ENCODE measurements at places on chromosomes 4 and X.
A peak's percentile ranks its signal among the peaks of the same experiment; 100 is the strongest.

GRCh38 chrX:70386235-70386634, 36.9 kb upstream of the GDPD2 start:
- no peak for DNase-seq

GRCh38 chrX:41025926-41026701, 59.1 kb upstream of the USP9X start:
- no peak for DNase-seq

GRCh38 chr4:11748164-11748872, 319.6 kb upstream of the HS3ST1 start:
- DNase-seq = no peak

- DNase-seq = no peak
These were observed 311.4 kb downstream of the RAPGEF2 start for GRCh38 chr4:159414305-159414704.

DNA sequence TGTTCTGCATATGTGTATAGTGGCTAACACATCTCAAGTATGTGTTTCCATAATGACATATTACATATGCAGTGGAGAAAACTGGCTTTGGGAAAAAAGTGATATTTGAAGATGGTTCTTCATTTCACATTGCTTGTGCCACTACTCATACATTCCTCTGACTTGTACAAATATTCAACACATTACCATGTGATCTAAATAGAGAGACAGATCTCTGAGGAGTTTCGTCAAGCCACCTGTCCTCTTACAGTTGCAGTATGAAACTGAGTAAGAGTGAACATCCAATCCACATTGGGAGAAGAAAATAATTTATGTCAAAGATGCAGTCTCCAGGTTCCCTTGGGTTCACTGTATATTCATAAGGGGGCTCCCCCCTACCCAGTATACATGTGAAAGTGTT, 123.9 kb downstream of the KDR start:
- DNase-seq = no peak

DNA sequence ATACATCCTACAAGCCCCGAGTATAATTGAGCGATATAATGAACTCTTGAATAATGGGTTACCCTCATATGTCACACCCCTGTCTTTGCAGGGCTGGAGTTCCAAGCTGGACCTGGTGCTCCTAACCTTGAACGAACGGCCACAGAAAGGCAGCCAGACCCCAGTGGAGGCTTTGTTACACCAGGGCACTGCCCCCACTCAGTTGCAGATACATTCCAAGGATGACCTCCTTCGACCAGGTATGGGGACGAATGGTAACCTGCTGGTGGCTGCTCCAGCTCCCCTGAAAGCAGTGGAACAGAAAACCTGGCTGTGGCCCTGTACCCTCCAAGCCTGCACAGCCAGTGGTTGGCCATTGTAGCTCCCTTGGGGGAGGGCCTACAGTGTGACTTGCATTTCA, 56.6 kb upstream of the CCDC149 start:
- no peak for DNase-seq

DNA sequence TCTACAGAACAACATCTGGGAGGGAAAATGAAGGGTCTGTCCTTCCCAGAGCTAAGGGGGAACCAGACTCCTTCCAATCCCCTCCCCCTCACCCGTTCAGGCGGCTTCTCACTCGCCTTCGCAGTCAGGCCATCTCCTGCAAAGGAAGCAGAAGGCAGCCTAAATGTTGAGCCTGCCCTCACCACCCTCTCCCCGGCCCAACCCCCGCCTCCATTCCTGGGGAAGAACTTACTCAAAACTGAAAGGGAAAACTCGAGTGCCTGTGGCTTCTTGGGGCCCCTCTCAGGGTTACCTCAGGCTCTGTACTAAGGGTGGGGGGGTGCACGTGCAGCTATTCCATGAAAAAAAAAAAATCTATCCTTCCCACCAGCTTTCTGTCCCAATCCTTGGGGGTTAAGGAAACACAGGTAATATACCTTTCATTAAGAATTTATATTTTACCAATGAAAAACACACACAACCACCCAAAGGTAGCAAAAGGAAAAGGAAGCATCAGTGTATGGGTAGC, 2.4 kb downstream of the ZMYM3 start:
- peak; percentile 25 for DNase-seq

DNA sequence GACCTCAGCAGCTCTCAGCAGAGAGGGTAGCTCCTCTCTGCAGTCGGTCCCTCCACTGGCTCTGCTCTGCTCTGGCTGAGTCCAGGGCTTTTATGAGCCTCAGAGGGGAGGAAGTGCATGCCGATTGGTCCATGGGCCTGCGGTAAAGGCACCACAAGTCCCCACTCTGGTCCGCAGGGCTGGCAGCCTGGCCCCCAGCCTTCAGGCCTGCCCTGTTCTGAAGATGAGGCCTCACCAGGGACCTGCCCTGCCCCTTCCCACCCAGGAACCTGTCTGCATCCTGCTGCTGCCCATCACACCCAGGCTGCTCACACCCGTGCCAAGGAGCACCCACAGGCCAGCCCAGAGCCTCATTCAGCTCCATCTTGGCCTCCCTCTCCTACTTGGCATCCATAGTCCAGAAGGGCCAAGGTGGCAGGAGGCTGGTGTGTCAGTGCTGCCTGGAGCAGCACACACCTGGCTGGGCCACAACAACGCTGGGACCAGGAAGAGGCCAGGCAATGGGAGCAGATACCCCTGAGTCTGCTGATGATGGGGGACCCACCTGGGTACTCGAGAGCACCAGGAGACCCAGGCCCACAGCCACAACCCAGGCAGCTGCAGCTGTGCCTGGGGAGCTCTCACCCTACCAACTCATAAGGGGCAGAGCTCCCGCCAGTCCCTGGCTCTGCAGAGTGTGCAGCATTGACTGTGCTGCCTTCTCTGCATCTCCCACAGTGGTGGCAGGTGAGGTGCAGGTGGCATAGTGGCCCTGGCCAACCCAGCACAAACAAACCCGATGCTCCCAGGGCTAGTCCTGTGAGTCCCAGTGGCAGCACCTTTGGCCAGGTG, 191.9 kb upstream of the NUDT6 start:
- DNase-seq = no peak

GRCh38 chr4:187209921-187210613, 486.4 kb upstream of the FAT1 start:
- DNase-seq = no peak

- DNase-seq = no peak
These were observed 35.0 kb downstream of the RFC1 start for GRCh38 chr4:39331191-39331590.

DNA sequence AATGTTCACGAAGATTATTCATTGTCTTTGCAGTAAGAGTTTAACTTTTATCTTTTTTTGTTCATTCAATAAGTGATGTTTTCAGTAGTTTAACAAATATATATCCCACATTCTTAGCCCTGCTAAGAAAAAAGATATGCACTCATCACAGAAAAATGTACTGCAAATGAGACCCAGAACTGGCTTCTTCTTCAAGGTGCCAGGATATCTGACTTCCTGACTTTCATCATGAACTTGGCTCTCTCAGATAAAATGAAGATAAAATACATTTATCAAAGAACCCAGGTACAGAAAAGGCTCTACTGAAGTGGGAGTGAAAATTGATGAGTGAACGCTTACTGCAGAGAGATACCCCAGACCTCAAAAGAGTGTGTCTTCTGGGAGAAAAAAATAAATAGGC, 177.8 kb upstream of the DKK2 start:
- no peak for DNase-seq

DNA sequence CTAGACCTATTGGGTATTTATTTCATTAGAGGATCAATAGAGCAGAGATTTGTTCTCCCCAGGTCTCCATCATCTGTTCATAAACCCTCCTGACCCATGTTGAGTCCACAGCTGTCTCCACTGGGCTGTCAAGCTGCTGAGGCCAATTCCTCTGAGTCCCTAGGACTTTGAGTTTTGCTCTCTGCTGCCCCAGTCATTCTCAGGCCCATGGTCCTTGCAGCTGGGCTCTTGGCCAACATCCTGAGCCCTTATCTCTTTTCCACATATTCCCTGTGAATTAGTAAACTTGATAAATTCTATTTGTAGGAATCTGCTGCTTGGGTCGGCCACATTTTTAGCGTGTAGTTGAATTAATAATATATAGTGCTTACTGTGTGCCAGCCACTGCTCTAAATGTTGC, 41.9 kb downstream of the FHL1 start:
- DNase-seq = no peak

- no peak for DNase-seq
These were observed 43.9 kb downstream of the FAM53A start for GRCh38 chr4:1640190-1640589.

DNA sequence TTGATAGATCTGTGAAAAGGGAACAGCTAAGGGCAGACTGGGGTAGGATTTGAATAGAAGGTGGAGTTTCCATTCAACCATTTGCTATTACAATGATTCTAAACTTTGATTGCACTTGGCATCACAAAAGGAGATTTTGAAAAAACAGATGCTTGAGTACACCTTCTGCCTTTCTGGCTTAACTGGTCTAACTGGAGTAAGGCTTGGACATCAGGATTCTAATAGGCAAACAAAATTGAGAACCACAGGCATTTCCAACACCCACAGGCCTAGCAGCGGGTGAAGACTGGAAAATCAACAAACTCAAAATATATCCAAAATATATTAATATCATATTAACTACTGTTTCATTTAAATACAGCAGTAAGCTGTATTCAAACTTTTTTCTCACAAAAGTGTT, 1.9 kb upstream of the VEGFC start:
- DNase-seq = no peak

GRCh38 chr4:71268166-71268565, 70.7 kb upstream of the SLC4A4 start:
- no peak for DNase-seq

GRCh38 chrX:31314921-31315320, 243.1 kb upstream of the FTHL17 start:
- DNase-seq = no peak

GRCh38 chr4:3287271-3287971, 5.4 kb upstream of the RGS12 start:
- DNase-seq = no peak

GRCh38 chrX:50211510-50211909, 6.9 kb downstream of the CCNB3 start:
- DNase-seq = no peak

- DNase-seq = no peak
These were observed 1530.9 kb upstream of the PABPC4L start for GRCh38 chr4:135732448-135732847.

DNA sequence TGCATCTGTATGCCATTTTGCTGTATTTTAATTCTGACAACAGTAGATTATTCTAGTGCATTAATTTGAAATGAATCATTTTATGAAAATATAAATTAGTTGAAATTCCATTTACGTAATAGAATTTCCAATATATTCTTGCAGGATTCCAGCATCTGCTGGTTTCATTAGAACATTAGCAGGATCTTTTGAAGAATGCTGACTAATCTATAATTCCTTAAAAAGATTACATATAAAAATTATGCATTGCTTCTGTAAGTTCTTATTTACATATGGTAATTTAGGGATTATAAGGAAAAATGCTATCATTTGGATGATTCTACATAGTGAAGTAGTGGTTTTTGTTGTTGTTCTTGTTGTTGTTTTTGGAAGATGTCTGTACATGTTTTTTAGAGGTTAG, 182.2 kb upstream of the GNPDA2 start:
- DNase-seq = no peak

DNA sequence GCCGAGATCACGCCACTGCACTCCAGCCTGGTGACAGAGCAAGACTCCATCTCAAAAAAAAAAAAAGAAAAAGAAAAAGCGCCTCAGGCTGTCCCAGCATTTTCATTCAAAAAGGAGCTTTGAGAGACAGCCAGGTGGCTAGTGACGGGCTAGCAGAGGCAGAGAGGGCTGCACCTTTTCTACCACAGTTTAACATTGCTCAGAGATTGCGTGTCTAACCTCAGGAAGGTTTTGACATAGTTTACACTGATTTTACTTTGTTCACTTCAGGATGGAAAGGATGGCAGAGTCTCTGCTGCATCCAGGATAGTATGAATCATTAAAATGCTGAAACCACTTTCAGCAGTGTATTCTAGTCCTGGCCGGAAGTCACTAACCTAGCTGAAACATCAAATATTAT, 28.1 kb downstream of the ZFP42 start:
- DNase-seq = no peak

DNA sequence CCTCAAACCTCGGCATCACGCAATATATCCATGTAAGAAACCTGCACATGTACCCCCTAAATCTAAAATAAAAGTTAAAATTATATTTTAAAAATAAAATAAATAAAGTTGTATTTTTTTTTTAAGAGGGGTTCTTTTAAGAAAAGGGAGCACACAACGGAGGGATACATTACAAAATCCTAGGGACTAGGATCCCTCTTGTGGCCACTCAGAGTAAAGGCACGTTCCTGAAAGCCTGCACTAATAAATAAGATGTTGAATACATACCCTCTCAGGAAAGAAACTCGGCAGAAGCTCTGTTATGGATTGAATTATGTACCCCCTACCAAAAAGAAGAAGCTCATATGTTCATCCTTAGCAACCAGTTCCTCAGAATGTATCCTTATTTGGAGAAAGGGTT, 50.9 kb upstream of the PRDX4 start:
- DNase-seq = no peak

- no peak for DNase-seq
These were observed 3.2 kb downstream of the CDKN2AIP start for GRCh38 chr4:183447646-183448045.

- DNase-seq = no peak
These were observed 61.1 kb downstream of the FBXO8 start for GRCh38 chr4:174222266-174222872.

DNA sequence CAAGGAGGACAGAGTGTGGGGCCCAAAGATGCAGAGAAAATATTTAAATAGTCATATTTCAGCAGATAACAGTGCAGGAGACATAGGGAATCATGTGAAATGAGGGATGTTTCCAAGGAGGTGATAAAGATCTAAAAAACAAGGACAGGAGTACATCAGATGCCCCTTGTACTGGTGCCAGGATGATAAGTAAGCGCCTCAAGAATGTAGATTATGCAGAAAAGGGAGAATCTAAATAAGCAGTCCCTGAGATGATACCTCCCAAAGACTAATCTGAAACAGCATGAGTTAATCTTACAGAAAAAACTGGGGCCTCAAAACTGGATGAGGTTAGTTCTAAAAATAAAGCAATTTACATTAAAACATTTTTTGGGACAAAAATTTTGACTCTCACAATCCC, 136.1 kb upstream of the WDFY3 start:
- no peak for DNase-seq

DNA sequence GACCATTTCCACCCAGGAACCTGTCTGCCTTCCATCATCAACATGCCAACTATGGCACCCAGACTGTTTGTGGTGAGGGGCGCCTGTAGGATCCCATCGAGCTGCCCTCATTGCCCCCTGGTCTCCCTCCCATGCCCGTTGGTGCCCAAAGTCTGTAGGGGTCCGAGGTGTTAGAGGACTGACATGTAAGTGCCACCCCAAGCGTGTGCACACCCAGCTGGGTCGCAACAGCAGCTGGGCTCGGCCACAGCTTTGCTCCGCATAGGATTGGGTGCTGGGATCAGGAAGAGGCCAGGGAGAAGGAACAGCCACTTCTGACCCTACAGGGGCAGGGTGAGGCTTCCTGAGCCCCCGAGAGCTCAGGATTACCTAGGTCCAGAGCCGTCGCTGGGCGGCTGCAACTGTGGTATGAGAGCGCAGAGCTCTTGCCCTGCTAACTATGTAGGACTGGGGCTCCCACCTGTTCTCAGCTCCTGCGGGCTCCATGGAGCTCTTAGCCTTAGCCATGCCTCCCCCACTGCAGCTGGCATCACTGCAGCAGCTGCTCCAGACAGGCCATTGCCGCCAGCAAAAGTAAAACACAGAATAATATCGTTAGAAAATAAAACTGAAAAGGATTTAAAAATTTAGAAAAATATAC, 1160.3 kb downstream of the FSTL5 start:
- no peak for DNase-seq

Data from stimulated activated CD4-positive, alpha-beta T cell treated with anti-CD3 and anti-CD28 coated beads, Interleukin-12 subunit alpha, Interleukin-12 subunit beta, amount 100 ng/mL, for 4 hours (primary cell).